ENCODE measurements at places on chromosomes 16 and 17. TPM values are rescaled to one million over a fixed set of nuclear protein-coding genes. Genes with fewer than 3 reads are reported as not detected.

- no peak for DNase-seq
Observed at GRCh38 chr16:85824161-85825135, 25.0 kb downstream of the COX4I1 start.

GRCh38 chr16:15545544-15545943 is 97.4 kb downstream of the MARF1 start:
- DNase-seq: no peak

DNA sequence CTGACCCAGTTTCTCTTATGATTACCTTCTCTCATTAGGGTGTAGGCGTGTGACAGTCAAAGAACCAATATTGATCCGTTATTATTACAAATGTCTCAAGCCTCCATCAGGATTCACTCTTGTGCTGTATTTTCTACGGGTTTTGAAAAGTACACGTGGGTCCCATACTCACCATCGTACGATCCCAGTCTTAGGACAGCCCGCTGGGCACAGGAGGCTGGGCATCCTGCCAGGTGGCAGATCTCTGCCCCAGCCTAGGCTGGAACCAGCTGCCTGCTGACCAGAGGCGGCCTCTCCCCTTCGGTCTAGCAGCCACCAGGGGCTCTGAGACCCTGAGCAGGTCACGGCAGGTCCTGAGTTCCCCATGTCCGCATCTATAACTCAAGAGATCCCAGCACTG is 2.0 kb upstream of the METRNL start:
- no peak for DNase-seq

DNA sequence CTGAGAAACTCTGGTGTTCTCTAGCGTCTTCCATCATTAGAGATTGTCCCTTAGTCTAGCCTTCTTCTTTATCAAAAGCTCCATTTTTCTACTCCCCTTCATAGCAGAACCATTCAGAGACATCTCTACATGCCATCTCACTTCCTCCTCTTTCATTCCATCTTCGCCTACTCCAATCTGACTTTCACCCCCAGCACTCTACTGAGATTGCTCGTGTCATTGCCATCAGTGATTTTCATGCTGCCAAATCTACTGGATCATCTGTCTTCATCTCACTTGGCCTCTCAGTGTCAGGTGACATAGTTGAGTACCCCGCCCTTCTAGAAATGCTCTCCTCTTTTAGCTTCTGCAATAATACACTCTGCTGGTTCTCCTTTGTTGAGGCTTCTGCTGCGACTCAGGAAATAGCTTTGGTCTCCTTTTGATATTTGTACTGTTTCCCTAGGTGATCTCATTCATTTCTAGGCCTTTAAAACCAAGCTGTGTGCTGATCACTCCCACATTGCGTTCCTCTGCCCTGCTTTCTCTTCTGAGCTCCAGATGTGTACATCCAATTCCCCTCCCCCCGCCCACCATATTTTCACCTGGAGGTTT is 119.1 kb downstream of the FTO start:
- DNase-seq: no peak

Gene ZNF385C
- polyA plus RNA-seq: not detected

DNA sequence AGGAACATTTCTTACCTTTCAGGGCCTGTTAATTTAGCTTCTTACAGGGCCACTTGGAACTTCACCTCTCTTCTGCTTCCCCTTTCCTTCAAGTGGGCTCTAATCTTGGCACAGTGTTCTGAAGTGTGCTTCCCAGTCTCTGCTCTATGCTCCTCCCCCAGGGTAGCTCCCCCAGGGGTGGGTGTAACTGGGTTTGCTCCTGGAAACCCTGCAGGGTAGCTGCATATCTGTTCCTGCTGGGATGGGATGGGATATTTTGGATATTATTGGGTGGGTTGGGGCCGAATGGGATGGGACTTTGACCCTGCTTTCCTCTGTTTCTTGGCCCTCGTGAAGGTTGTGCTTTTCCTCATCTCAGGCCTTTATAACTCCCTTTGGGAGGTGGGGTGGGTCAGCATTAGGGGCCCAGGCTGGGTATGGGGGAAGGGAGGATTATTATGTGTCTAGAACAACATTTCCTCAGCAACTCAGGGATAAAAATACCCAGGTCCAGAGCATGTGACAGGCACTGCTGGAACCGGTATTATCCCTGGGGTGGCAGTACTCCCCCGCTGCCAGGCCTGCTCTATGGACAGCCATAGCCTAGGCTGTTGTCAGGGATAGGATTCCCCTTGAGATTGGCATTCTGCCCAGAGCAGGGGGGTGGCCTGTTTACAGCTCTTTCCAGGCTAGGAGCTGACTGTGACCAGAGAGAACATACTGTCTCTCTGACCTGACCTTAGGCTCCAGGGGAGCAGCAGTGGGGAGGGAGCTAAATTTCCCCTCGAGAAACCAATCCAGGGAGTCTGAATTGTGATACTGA is 5.0 kb downstream of the NFE2L1 start:
- DNase-seq: no peak

GRCh38 chr17:7915179-7915610 is 894 bp downstream of the RNF227 start:
- no peak for DNase-seq

All from AG04450 (cell line).